T-helper 1 cell (primary cell): ENCODE measurements at places on chromosomes 2 and 18.

GRCh38 chr2:189022492-189022891, 48.3 kb downstream of the COL3A1 start:
- no peak for DNase-seq

DNA sequence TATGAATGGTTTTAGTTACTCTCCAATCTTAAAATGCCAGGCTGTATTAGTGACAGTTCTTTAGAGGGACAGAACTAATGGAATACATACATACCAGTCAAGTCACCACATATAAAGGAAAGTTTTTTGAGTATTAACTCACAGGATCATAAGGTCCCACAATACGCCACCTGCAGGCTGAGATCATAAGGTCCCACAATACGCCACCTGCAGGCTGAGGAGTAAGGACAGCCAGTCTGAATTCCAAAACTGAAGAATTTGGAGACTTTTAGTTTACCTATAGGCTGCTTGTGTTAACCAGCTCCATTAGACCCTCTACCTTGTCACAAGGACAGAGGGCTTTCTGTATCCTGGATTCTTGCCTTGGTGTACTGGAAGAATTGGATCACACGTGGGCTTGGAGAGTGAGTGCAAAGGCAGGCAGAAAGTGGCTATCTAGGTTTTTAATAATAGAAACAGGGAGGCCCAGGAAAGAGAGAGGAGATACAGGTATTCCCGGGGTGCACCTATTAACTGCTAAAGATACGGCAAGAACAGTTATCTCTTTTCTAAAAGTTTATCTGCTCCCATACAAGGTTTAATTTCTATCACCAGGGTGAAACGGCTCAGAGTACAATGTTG, 234.9 kb upstream of the CYRIA start:
- no peak for DNase-seq

DNA sequence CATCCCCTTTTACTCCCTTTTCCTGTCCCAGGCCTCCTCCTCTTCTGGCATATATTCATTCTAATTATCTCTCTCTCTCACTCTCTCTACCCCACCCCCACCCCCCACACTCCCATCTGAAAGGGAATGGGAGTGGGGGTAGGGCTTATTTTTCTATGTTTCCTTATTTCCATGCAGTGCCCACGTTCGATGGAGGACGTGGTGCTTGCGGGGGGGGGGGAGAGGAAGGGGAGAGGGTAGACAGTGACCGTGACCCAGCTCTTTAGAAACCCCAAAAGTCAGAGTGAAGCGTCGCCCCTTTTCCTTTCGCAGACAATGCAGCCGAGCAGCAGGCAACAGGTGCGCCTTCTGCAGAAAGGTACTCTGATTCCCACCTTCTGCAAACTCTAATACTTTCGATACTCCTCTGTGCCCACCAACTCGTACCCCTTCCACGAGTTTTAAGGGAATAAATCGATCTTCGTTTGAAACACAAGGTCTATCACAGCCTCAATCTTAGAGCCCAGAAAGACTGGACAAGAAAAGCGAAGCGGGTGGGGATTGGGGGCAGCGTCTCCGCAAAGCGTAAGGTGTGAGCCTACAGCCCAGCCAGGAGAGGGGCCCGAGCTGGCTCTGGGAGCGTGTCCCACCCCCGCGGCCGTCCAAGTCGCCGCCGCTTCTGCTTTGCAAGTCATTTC, 891 bp upstream of the NR4A2 start:
- DNase-seq: no peak

- DNase-seq: no peak
Observed at GRCh38 chr2:237873897-237874551, 14.6 kb downstream of the RAMP1 start.

- DNase-seq: no peak
Observed at GRCh38 chr2:99851089-99851488, 291.3 kb downstream of the AFF3 start.
